ENCODE measurements at places on chromosomes 5 and 9. TPM values are rescaled to one million over a fixed set of nuclear protein-coding genes. Genes with fewer than 3 reads are reported as not detected.

ZNF608 gene
- 23.6 TPM for total RNA-seq

FAM13B gene
- 31.0 TPM for total RNA-seq

NR5A1 gene
- total RNA-seq = not detected

NHP2 gene
- 173 TPM for total RNA-seq

OCLN gene
- total RNA-seq = 7.4 TPM

SELENOP gene
- 996 TPM for total RNA-seq

LCN2 gene
- not detected for total RNA-seq

TAF1L gene
- not detected for total RNA-seq

DMRT3 gene
- total RNA-seq = not detected

PCDHB2 gene
- total RNA-seq = 2.3 TPM

TMEFF1 gene
- total RNA-seq = not detected

GABBR2 gene
- not detected for total RNA-seq

SPATA31A3 gene
- total RNA-seq = not detected

C7 gene
- 788 TPM for total RNA-seq

TMEM174 gene
- not detected for total RNA-seq

GPRIN1 gene
- 1.9 TPM for total RNA-seq

GLRA1 gene
- total RNA-seq = not detected

MYOZ3 gene
- total RNA-seq = 1.7 TPM

NOXA1 gene
- total RNA-seq = 2.4 TPM

SPINK6 gene
- not detected for total RNA-seq

SRP19 gene
- total RNA-seq = 95.2 TPM

NTRK2 gene
- 16.1 TPM for total RNA-seq

NDUFAF2 gene
- total RNA-seq = 25.9 TPM

G3BP1 gene
- 115 TPM for total RNA-seq

MEIKIN gene
- not detected for total RNA-seq

ORM2 gene
- not detected for total RNA-seq

SPINK14 gene
- not detected for total RNA-seq

CDKN2B gene
- total RNA-seq = 17.0 TPM

NUTM2F gene
- total RNA-seq = not detected

BTNL3 gene
- not detected for total RNA-seq

PCA3 gene
- total RNA-seq = not detected

GABRA1 gene
- not detected for total RNA-seq

PCDHB3 gene
- total RNA-seq = 1.8 TPM

TEX48 gene
- total RNA-seq = not detected

ARHGEF28 gene
- 16.1 TPM for total RNA-seq

MARCHF11 gene
- not detected for total RNA-seq

ABL1 gene
- 48.8 TPM for total RNA-seq

GDNF gene
- total RNA-seq = not detected

NMUR2 gene
- not detected for total RNA-seq

ANKDD1B gene
- 1.5 TPM for total RNA-seq

ANKRD18A gene
- total RNA-seq = not detected

PCDHA9 gene
- not detected for total RNA-seq

FBN2 gene
- total RNA-seq = 3.2 TPM

MYOT gene
- total RNA-seq = not detected

SVEP1 gene
- total RNA-seq = 465 TPM

EGFLAM gene
- 103 TPM for total RNA-seq

SLC22A4 gene
- total RNA-seq = 2.6 TPM

FLT4 gene
- total RNA-seq = 21.6 TPM

HTR4 gene
- total RNA-seq = not detected

SH3RF2 gene
- total RNA-seq = 3.2 TPM

RGS14 gene
- 8.2 TPM for total RNA-seq

GFI1B gene
- total RNA-seq = not detected

Data from omental fat pad (tissue), 4 donors.